ENCODE measurements at places on chromosomes 5 and 9. TPM values are rescaled to one million over a fixed set of nuclear protein-coding genes. Genes with fewer than 3 reads are reported as not detected.

GRCh38 chr9:19689328-19690101, 99.3 kb downstream of the SLC24A2 start:
- DNase-seq: no peak

GRCh38 chr5:167696558-167697314, 594.7 kb upstream of the WWC1 start:
- no peak for DNase-seq

FAM174A gene
- total RNA-seq: 7.4 TPM

IL3 gene
- total RNA-seq: not detected

TMEM252 gene
- total RNA-seq: not detected

XRCC4 gene
- 14.8 TPM for total RNA-seq

PTGES gene
- total RNA-seq: not detected

All from GM12878 (cell line).